Stimulated activated CD4-positive, alpha-beta T cell treated with anti-CD3 and anti-CD28 coated beads, Interleukin-4, amount 100 ng/mL, for 1 hour (primary cell): ENCODE measurements at places on chromosomes 4 and X.

DNA sequence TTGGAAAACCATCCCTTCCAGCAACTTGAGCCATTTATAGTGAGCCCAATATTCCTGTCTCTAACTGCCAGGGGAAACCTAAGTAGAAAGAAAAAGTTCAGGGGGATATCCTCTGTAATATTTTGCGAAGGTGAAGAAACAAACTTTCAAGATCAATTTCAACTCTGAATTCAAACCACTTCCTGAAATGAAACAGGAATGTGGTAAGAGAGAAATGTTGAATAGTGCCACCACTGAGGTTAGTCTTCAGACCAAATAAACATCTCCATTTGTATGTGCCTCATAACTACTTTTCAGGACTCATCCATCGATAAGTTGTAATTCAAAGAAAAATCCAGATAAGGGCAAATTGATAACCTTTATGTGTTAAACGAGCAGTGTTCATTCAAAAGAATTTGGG is 128.7 kb downstream of the GABRB1 start:
- DNase-seq = no peak

DNA sequence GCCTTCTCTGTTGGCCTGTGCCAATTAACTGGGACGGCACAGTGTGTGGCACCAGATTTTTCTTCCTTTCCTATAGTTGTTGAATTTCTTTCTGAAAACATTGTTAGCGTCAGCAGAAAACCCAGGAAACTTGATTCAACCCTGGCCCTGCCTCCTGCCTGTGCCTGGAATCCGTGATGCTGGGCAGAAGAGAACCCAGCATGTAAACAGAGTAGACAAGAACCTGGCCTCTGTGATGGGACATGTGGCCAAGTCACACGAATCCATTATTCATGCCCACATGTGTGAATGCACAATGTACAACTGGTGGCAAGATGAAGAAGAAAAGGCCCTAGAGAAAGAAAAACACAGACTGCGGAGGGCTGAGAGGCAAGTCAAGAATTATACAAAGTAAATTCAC is 111.4 kb downstream of the EFHC2 start:
- DNase-seq = no peak

GRCh38 chr4:125389713-125390112 is 75.0 kb downstream of the FAT4 start:
- no peak for DNase-seq

DNA sequence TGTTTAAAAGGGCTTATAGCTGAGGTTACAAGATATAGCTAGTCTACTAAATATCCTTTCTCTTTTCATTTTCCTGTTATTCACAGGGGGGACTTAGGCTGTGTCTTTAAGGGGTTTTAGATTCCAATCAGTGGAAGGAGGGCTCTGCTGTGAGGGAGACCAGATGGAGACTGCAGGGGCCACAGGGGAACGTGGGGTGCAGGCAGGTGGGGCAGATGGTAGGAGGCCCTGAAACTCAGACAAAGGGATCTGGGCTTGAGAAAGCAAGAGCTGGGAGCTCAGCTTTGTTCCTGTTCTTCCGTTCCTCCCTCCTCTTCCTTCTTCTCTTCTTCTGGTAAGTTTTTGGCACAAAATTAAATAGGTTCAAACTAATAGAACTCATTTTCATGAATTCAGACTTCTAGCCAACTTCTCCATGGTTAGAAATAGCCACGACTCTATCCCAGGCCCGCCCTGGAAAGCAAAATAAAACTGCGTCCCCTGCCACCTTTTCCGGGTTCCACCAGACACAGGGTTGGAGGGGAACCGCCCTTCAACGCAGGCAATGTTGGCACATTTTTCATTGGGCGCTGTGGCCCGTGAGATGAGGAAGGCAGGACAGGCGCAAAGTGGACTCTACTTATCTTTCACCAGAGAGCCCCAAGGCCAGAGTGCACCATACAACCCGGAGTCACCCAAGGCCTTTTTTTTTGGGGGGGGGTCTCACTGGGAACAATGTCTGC is 3.5 kb upstream of the TMSB4X start:
- no peak for DNase-seq

DNA sequence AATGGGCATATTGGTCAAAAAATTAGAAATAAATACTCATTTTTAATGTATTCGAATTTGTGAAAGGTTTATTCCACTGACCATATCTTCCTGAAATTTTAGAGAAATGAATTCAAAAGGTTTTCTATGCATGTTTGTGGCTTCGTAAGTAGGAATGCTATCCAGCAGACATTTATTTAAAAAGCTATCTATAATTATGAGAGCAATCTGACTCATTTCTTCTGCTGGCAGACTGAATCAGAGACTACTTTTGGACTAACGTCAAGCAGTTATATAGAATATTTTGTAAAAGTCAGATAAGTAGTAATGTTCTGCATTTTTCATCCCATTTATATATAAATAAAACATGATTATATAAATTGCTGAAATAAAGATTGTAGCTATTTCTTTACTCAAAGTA is 125.0 kb downstream of the SPCS3 start:
- no peak for DNase-seq

GRCh38 chr4:41389356-41389755 is 132.6 kb downstream of the UCHL1 start:
- no peak for DNase-seq

DNA sequence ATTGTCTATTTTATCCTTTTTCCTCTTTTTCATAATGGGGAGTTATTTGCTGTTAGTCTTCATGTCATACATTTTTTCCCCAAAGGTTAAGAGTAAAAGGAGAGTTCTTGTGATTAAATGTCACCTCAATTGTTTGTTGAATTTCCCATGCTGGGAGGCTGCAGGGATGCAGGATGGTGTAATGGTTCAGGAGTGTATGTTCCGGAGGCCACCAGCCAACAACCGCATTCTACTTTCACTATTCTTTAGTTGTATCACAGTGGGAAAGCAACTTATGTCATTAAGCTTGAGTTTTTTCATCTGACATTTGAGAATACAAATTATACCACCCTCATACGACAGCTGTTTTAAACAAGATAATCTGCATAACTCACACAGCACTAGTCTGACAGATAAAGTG is 15.4 kb downstream of the AFP start:
- no peak for DNase-seq

DNA sequence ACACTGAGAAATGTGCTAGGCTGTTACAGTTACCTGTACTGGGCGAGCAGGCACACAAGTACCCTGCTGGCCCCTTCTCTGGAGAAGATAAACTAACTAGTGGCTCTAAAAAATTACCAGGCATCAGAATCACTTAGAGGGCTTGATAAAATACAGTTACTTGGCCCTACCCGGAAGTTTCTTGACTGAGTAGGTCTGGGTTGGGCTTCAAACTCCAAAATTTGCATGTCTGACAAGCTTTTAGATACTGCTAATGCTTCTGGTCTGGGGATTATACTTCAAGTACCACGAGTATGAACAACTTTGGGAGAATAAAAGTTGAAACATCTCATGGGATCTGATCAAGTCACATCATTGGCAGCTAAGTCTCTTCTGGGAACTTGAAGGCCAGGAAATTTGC is 30.8 kb downstream of the CEP135 start:
- no peak for DNase-seq

DNA sequence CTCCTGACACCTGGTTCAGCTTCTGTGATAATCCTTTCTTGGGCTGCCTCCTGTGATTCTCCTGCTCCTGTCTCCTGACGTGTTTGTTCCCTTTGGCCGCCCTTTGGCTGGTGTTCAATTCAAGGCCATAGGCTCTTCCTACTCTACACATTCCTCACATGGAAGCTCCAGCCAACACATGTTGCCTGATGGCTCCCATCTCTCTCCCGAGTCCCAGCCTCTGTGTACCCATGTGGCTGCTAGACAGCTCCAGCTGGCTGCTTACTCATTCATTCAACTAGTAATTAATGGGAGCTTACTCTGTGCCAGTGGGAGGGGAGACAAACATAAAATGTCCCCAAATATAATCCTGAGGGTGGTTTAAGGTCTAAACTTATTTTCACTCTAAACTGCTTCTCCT is 9.2 kb upstream of the MED28 start:
- no peak for DNase-seq

DNA sequence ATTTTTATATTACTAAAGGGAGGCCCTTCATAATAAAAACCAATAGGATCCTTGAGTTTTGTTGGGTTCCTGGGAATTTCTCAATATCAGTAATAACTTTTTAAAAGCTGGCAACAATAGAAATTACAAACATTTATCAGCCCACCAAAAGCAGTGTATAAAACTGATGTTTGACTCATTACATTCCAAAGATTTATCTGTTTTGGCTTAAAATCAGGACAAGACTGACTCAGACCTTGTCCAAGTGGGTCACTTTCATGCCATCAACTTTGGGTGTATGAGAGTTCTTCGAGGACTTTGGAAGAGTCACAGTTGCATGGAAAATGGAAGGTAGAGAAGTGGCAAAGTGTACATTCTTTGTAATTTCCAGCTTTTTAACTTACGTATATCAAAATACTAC is 102.8 kb downstream of the FRMPD4 start:
- DNase-seq = no peak

GRCh38 chrX:13699183-13699826 is 10.4 kb downstream of the RAB9A start:
- DNase-seq = no peak

GRCh38 chr4:105469736-105470135 is 4.1 kb downstream of the PPA2 start:
- DNase-seq = no peak

- no peak for DNase-seq
These were observed 18.1 kb downstream of the FGFRL1 start for GRCh38 chr4:1029529-1029928.

GRCh38 chr4:65461781-65462180 is 208.5 kb downstream of the EPHA5 start:
- no peak for DNase-seq

DNA sequence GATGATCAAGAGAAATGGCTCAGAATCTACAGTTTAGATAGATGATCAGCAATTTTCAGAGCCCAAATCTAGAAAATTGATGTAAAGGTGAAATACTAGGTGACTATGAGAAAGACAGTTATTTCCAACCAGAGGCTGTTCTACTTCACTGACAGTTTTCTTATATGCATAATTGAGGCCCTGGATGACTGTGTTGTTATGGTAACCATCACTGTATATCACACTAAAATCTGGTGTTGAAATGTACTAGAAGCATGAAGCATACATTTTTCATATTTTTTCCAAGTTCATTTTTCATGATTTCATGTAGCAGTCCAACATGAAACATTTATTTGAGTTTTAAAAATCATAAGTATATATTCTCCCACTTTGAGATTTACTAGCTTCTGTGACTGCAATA is 87.4 kb downstream of the ATXN3L start:
- DNase-seq = no peak

DNA sequence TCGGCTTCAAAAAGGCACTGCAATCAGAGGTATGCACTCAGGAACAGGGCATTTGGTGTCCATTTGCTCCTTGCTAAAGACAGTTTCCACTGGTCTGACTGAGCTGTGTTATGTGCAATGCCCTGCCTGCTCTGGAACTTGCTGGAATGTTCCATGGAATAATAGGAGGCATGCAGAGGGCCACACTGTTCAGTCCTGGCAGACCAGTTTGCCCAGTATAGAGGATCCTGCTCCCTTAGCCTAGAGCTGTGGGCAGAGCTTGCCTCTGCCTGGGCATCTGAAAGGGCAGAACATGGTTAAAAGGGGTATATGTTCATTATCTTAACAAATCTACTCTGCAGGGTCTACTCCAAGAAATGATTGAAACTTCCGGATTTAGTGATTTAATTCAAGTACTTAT is 27.8 kb upstream of the CD99L2 start:
- DNase-seq = no peak

GRCh38 chr4:183256756-183257385 is 63.2 kb downstream of the CLDN22 start:
- DNase-seq = peak; percentile 39

GRCh38 chr4:186693159-186693815 is 30.4 kb downstream of the FAT1 start:
- DNase-seq = no peak

DNA sequence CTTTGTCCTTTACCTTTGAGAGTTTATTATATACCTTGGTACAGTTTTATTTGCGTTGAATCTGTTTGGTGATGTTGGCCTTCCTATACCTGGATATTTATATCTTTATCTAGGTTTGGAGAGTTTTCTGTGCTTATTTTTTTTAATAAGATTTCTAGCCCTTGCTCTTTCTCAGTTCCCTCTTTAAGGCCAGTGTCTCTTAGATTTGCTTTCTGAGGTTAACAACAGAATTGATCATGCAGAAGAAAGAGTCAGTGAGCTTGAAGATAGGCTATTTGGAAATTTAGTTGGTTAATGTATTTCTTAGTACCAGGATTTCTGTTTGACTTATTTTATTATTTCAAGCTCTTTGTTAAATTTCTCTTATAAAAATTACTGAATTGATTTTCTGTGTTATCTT is 12.7 kb upstream of the TAF7L start:
- no peak for DNase-seq

GRCh38 chr4:151409470-151410313 is 716 bp downstream of the FHIP1A start:
- peak; percentile 11 for DNase-seq

DNA sequence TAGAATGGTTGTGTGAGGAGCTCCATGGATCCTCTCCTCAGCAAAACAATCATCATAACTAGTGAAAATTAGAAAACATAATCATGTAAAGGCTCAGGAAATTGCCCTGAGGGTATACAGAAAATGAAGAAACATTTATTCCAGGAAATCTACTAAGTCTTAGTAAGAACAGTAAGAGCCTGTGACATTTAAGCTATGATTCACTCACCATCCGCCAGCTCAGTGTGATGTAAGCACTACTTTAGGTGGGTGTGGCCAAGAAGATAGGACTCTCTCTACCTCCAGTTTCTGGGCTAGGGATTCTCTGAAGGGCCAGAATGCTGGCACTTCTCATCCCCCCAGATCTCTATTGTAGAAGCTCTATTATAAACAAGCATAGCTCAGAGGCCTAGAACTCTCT is 147.5 kb downstream of the DLG3 start:
- DNase-seq = no peak

DNA sequence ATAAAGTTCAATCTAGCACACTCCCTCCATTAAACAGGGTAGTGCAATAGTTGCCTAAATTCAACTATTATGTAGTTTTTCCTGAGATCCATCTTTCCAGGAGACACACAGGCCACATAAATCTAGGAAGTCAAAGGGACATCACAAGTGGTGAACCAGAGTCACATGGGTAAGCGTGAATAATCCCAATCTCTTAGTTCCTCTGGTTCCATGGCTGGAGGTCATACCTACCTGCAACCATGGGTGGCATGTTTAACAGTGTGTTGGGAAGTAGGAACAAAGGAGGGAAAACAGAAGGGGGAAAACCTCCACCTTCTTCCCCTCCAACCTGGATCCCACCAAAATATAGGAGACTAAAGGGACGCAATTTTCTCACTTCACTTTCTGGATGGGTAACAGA is 2651.6 kb downstream of the ARAP2 start:
- DNase-seq = no peak
